Glutamatergic neuron (in vitro differentiated cells): ENCODE measurements at places on chromosomes 6 and 20. TPM values are rescaled to one million over a fixed set of nuclear protein-coding genes. Genes with fewer than 3 reads are reported as not detected.

DNA sequence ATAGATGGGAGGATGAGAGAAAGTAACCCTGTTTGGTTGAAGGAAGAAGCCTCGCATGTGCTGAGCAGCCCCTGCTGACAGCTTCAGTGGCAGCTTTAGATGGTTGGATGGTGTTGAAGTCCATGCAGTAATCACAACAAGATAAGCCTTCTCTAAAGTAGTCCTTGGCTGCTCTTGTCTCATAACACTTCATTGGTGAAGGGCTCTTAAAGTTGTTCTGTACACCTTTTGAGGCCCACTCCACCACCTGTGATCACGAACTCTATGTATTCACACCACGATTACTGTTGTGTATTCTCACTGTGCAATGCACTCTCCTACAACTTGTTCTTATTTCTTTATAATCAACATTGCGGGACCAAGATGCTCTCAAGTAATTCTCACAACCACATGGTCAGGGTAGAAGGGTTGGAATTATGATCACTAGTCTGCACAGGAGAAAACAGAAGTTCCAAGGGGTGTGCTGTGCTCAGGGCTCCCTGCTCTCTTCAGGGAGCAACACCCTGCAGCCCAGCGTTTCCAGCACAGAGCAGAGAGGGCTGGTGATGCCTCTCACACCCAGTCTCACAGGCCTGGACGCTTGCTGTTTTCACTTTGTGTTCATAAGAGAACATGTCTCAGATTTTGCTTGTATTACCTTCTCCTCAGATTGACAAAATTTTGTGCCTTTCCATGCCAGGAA lies 294.4 kb downstream of the SMOC2 start:
- H3K27ac ChIP-seq = no peak overlapping the region
- no peaks in the 10 kb centered on the region for H3K36me3 ChIP-seq
- no peaks in the 10 kb centered on the region for H3K4me1 ChIP-seq
- H3K27me3 ChIP-seq = peaks cover 3% of the 10 kb centered on the region
- H3K4me3 ChIP-seq = no peak overlapping the region

GRCh38 chr6:160965893-160966292 lies 25.7 kb upstream of the MAP3K4 start:
- H3K4me1 ChIP-seq = peaks cover 13% of the 10 kb centered on the region
- no peak for DNase-seq
- no peaks in the 10 kb centered on the region for H3K27me3 ChIP-seq
- H3K27ac ChIP-seq = no peak overlapping the region
- H3K36me3 ChIP-seq = no peaks in the 10 kb centered on the region

GRCh38 chr20:11724097-11724496 lies 193.6 kb upstream of the BTBD3 start:
- peaks cover 2% of the 10 kb centered on the region for H3K4me1 ChIP-seq
- no peak overlapping the region for H3K27ac ChIP-seq
- H3K4me3 ChIP-seq = no peak overlapping the region
- H3K36me3 ChIP-seq = no peaks in the 10 kb centered on the region
- no peak for DNase-seq

DNA sequence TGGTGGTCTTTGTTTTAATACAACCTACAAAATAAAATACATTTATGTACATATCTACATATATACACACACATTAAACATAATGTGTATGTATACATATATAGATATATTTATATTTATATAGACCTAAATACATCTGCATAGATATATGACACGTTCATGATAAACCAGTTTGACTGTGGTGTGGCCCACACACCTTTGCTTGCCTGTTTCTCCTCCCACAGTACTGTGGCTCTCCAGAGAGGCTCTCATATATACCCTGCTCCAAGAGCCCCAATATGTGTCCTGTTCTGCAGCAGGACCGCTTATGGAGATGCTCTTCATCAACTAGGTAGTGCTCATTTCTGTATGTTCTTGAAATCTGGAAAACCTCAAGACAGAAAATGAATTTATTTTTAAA lies 207.0 kb downstream of the KCNQ5 start:
- no peak overlapping the region for H3K27ac ChIP-seq
- H3K36me3 ChIP-seq = no peaks in the 10 kb centered on the region
- H3K4me1 ChIP-seq = no peaks in the 10 kb centered on the region
- no peak overlapping the region for H3K4me3 ChIP-seq
- no peaks in the 10 kb centered on the region for H3K27me3 ChIP-seq

- no peak overlapping the region for H3K27ac ChIP-seq
- no peaks in the 10 kb centered on the region for H3K4me1 ChIP-seq
- DNase-seq = no peak
- no peaks in the 10 kb centered on the region for H3K27me3 ChIP-seq
- H3K4me3 ChIP-seq = no peak overlapping the region
- H3K36me3 ChIP-seq = no peaks in the 10 kb centered on the region
Observed at GRCh38 chr6:100721256-100721655, 159.9 kb downstream of the ASCC3 start.

DNA sequence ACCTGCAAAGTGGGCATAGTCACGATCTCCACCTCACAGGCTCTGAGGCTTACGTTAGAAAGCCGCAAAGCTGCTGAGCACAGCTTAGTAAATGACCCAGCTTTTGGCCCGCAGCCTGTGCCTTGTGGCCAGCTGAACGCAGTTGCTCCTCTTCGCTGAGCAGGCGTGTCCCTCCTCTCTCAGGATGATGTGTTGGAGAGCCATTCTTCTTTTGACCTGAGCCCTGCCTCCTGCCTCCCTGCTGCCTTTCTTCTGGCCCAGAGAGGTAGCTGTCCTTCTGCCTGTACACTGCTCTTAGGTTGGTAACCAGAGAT lies 47.6 kb upstream of the MYL9 start:
- H3K36me3 ChIP-seq = no peaks in the 10 kb centered on the region
- DNase-seq = no peak
- H3K27me3 ChIP-seq = peaks cover 13% of the 10 kb centered on the region
- peak overlapping the region; percentile 28 for H3K27ac ChIP-seq

DNA sequence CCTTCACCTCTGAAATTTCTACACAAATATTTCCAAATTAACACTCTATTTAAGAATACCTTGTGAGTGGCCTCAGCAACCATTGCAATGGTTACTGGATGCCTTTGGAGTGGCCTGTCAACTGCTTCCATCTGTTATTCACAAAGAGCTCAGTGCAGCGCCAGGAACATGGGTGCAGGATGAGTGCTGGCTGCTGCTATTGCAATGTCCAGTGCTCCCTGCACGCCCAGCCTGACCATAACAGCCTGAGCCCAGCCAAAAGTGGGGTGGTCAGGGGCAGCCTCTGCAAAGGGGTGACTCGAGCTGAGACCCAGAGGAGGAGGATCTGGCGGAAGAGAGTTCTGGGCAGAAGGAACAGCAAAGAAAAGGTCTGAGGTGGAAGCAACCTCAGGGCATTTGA lies 18.4 kb downstream of the CASS4 start:
- peaks cover 6% of the 10 kb centered on the region for H3K27me3 ChIP-seq
- H3K27ac ChIP-seq = no peak overlapping the region
- no peak for DNase-seq

DNA sequence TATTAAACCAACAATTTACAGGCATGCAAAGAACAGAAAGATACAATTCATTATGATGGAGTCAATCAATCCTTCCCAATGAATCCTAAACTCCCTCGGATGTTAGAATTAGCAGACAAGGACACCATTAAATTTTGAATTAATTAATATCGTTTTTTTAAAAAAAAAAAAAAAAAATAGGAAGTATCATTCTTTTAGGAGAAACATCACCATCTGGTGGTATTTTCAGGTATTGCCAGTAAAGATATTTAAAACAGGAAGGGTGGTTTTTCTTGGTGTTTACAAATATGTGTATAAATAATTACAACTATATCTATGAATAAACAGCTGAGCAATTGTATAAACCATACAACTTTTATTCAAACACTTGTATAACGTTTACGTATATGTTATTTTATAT lies 564.4 kb downstream of the HAO1 start:
- DNase-seq = no peak
- H3K4me1 ChIP-seq = no peaks in the 10 kb centered on the region
- no peaks in the 10 kb centered on the region for H3K36me3 ChIP-seq
- H3K27me3 ChIP-seq = no peaks in the 10 kb centered on the region

DNA sequence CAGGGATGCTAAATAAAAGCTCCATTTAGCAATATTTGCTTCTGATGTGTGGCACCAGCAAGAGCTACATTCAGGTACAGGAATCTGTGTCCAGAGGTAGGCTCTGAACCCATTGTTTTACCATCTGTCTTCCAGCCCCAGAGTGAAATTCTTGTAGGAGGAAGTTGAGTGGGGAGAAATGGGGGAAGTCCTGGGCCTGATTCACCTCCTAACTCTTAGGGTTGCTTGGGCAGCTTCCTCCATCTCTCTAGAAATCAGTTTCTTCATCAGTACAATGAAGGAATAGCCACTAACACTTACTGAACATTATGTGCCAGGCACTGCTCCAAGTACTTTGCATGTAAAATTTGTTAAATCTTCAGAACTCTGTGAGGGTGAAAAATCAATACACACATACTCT lies 35.1 kb upstream of the TSPYL1 start:
- H3K27ac ChIP-seq = no peak overlapping the region
- H3K27me3 ChIP-seq = no peaks in the 10 kb centered on the region
- DNase-seq = no peak
- H3K36me3 ChIP-seq = no peaks in the 10 kb centered on the region

GRCh38 chr6:36319436-36319762 lies 17.3 kb downstream of the BNIP5 start:
- peaks cover 16% of the 10 kb centered on the region for H3K4me1 ChIP-seq
- H3K27ac ChIP-seq = no peak overlapping the region
- DNase-seq = no peak
- no peaks in the 10 kb centered on the region for H3K36me3 ChIP-seq

- H3K4me3 ChIP-seq = no peak overlapping the region
- peak; percentile 75 for DNase-seq
- peak overlapping the region; percentile 78 for H3K27ac ChIP-seq
- H3K36me3 ChIP-seq = no peaks in the 10 kb centered on the region
Observed at GRCh38 chr20:32155017-32155981, 45.8 kb downstream of the TM9SF4 start.

DNA sequence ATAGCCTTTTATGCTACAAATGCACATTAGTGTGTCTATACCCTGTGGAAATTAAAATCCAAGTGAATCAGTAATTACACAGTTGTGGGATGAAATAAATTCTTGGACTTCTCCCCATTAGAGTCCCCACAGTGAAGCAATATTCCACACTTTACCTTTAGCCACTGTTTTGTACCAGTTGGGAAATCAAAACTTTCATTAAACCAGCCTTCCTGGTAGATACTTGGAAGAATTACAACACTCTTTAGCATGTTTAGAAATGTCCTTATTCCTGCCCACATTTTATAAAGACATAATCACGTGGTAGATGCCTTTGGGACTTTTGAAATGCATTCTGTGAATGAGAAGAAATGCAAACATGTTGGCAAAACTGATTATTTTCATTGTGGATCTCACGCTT lies 49.0 kb upstream of the ANKEF1 start:
- H3K27ac ChIP-seq = no peak overlapping the region
- H3K27me3 ChIP-seq = no peaks in the 10 kb centered on the region
- no peak overlapping the region for H3K4me3 ChIP-seq
- no peaks in the 10 kb centered on the region for H3K4me1 ChIP-seq
- no peaks in the 10 kb centered on the region for H3K36me3 ChIP-seq

- H3K4me1 ChIP-seq = no peaks in the 10 kb centered on the region
- no peak overlapping the region for H3K27ac ChIP-seq
- H3K36me3 ChIP-seq = peaks cover 7% of the 10 kb centered on the region
- no peak for DNase-seq
Observed at GRCh38 chr6:89787660-89788328, 31.8 kb downstream of the MDN1 start.

- DNase-seq = peak; percentile 26
- H3K36me3 ChIP-seq = peaks cover 3% of the 10 kb centered on the region
- H3K4me3 ChIP-seq = no peak overlapping the region
- no peak overlapping the region for H3K27ac ChIP-seq
Observed at GRCh38 chr20:63090682-63091571, 84.2 kb upstream of the BHLHE23 start.

- no peaks in the 10 kb centered on the region for H3K4me1 ChIP-seq
- no peaks in the 10 kb centered on the region for H3K27me3 ChIP-seq
- no peak for DNase-seq
- H3K27ac ChIP-seq = no peak overlapping the region
Observed at GRCh38 chr20:43983359-43983758, 68.7 kb downstream of the TOX2 start.

- no peak overlapping the region for H3K27ac ChIP-seq
- no peaks in the 10 kb centered on the region for H3K27me3 ChIP-seq
- H3K36me3 ChIP-seq = no peaks in the 10 kb centered on the region
- no peaks in the 10 kb centered on the region for H3K4me1 ChIP-seq
- DNase-seq = no peak
Observed at GRCh38 chr6:123925350-123925749, 121.7 kb downstream of the NKAIN2 start.

DNA sequence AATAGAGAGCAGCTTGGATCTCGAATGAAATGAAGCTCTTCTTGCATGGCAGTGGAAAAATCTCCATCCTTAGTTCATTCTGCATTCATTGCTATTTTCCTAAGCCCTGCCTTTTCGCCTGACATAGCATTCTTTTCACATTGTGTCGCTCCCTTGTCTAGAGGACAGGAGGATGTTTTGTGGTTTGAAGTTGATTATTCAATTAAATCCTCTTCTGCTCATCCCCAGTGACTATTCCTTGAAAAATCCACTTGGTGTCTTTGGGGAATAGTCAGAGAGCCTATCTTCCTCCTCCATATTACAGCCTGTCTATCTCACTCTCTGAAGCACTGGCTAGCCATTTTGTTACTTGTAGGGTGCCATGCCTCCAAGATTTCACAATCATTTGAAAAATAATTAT lies 161.2 kb downstream of the KLHL32 start:
- H3K27me3 ChIP-seq = no peaks in the 10 kb centered on the region
- H3K36me3 ChIP-seq = peaks cover 5% of the 10 kb centered on the region
- no peak overlapping the region for H3K4me3 ChIP-seq
- peak overlapping the region; percentile 18 for H3K27ac ChIP-seq

GRCh38 chr6:69852706-69853105 lies 13.7 kb upstream of the COL19A1 start:
- no peak for DNase-seq
- no peak overlapping the region for H3K4me3 ChIP-seq
- no peaks in the 10 kb centered on the region for H3K27me3 ChIP-seq
- H3K36me3 ChIP-seq = no peaks in the 10 kb centered on the region

DNA sequence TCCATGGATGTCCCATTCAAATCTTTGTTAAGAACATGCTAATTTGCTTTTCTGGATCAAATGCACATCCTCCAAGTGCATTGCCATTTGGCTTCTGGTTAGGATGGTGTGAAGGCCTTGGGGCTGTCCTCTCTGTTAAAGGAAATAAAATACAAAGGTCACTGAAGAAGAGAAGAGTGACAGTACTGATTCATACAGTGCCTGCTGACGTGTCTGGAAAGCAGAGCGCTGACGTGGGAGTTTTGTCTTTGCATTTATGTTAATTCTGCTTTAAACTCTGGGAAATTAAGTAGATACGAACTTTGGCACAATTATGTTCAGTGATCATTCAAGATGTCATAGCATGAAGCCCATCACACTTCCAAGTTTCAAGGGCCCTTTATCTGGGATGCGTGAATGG lies 33.2 kb downstream of the SYNDIG1 start:
- no peak for DNase-seq
- H3K4me3 ChIP-seq = no peak overlapping the region
- H3K27ac ChIP-seq = peak overlapping the region; percentile 75
- peaks cover 15% of the 10 kb centered on the region for H3K4me1 ChIP-seq

The HEY2 gene
- 2.1 TPM for total RNA-seq

The RBPJL gene
- total RNA-seq = not detected

The ZBTB22 gene
- total RNA-seq = 21.7 TPM

The CCM2L gene
- 6.3 TPM for total RNA-seq

The DDO gene
- not detected for total RNA-seq

The DDX43 gene
- total RNA-seq = not detected

The EEF1A2 gene
- total RNA-seq = 55.3 TPM

The KHDC1L gene
- total RNA-seq = 2.2 TPM

The PNLDC1 gene
- total RNA-seq = not detected

The HCK gene
- total RNA-seq = 0.78 TPM
